Daoy (cell line): ENCODE measurements at places on chromosomes 5 and 9. TPM values are rescaled to one million over a fixed set of nuclear protein-coding genes. Genes with fewer than 3 reads are reported as not detected.

DNA sequence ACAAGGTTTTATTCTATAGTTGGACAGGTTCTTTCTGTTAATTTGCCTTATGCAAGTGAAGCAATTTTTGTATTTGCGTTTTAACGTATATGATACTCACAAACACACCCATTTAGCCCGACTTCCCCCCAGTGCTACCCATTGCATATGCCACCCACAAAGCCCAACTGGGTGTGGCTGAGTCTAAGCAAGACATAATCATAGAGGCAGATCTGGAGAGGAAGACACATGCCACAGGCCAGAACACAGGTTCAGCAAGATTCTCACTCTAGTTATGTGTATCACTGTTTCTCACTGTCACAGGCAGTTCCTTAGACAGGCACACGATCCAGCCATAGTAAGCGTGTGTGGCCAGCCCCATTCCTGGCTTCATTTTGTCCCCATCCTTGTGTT, 29.0 kb upstream of the PUM3 start:
- DNase-seq, result no peak

DNA sequence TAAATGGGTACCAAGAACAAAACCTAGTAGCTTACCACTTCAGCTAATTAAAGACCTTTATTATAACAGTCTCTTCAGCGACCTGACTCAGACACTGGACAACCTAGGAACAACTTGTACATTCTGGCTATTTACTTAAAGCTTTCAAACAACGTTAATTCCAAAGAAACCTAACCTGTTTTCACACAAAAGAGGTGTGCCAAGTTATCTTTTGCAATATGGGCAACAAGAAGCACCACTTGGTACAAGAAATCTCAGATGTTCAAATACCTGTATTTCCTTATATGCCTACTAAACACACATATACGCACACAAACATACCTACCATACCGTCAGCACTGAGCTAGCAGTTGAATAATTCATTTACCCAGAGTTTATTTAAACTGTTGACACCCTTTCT, 23.0 kb downstream of the RNF145 start:
- DNase-seq, result no peak

GRCh38 chr5:1349246-1349645, 4.3 kb upstream of the CLPTM1L start:
- DNase-seq, result no peak

GRCh38 chr9:91421128-91421765, 2.4 kb downstream of the NFIL3 start:
- peak; percentile 58 for DNase-seq

DNA sequence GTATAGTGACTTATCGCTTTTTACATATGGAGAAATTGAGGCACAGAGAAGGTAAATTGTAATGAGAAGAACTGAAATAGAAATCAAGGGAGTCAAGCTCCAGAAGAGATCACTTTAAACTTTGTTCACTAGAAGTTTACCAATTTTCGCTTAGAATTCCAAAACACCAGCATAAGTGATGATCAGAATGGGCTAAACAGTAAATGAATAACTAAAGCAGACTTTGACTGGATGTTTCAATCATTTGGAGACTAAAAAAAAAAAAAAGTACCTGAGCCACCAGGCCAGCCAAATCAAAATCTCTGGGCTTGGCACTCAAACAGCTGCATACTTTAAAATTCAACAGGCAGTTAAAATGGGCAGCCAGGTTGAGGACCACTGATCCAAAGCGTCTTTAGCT, 38.2 kb upstream of the FYB1 start:
- no peak for DNase-seq

DNA sequence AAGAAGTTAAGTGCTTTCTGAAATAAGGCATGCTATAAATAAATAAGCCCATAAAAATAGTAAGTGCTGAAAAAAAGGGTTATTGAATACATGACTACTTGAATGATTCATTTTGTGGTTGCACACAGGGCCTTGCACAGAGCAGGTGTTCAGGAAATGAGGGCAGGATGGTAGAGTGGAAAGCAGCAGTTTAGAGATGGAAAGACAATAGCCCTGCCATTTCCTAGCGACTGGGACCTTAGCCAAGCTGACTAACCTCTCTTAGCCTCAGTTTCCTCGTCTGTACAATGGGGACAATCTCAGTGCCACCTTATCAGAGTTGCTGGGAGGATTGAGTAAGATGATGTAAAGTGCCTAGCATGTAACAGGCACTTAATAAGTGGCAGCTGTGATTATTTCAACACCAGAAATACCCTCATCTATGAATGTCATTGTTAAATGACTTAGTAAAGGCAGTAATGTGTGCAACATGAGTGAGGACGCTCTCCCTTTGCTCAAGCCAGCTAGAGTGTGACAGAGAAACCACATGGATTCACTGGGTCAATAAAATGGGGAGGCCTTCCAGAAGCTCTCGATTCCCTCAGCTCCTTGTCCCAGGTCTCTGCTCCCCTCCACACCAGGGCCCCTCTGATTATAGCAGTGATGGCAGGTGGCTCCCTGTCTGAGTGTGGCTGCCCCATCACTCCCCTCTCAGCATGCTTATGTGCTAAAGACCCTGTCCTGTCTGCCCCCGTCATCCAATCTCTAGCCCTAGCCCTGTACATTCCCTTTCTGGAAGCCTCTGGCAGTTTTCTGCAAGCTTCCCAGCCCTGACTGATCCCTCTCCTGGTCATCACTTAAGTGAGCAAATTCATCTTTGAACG, 16.0 kb upstream of the PHF19 start:
- peak; percentile 90 for DNase-seq

DNA sequence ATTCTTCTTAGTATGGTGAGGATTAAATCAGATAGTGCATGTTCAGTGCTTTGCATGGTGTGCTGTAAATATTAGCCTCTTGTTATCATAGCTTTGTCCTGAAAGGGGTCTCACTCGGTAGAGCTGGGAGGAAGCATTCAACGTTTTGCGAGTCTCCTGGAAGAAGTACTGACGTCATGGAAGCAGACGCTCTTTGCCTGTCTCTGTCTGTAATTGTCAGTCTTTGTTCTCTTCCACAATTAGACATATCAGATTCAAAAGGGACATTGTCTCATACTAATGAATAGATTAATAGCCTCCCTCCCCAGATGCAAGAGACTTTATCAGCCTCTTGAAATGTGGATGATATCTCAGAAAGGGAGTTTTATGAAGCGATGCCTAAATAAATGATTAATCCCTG, 91.8 kb upstream of the CXCL14 start:
- DNase-seq, result no peak

DNA sequence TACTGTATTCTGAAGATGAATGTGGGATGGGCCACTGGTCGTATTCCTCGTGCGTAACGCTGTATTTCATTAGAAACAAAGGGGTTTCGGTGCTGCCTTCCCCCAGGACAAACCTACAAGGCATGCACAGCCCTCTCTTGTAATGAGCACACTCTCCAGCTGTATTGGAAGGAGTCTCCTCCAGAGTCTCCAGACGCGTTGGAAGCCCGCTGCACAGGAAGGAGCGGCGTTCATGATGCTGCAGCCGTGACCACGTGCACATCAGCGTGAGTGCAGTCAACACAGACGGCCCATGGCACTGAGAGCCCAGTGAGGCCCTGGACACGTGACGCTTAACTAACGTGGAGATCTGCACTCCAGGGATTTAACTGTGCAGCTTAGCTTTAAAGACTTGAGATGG, 209.0 kb upstream of the IRX1 start:
- DNase-seq, result peak; percentile 47

DNA sequence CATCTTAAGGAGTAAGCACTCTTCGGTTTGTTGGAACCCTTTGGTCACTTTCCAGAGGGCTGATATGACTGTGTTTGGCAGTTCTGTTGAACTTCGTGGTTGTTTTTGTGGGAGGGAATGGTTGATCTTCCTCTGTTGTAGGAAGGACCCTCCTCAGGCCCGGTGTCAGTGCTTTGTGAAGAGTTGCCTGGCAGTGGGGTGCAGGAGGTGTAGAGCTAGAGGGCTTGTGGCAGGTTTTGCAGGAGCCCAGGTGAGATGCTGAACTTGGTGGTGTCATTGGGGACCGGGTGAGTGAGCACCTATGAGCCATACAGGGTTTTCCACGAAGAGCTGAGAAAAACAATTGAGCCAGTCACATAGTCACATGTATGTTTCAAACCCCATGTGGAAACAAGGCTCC, 27.2 kb downstream of the SECISBP2 start:
- DNase-seq, result no peak

- DNase-seq, result no peak
Measured at GRCh38 chr5:135739383-135739981, 95.0 kb upstream of the SLC25A48 start.

DNA sequence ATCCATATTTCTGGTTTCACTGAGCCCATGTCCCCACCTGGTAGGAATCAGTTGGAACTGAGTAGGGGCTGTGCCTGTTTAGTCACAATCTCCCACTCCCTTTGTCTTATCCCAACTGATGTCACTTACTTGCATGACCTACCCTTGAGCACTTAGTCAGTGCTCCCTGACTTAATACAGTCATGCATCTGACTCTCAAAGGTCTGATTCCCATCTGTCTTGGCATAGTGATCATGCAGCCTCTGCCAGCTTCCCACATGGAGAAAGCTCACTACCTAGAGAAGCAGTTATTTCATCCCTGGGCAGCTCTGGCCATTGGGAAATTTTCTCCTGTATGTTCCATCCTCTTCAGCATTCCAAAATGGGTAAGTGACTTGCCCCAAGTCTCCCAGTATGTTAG, 24.8 kb downstream of the ABLIM3 start:
- peak; percentile 55 for DNase-seq

GRCh38 chr5:142685418-142686209, at the start of gene FGF1:
Gene FGF1 (minus strand): TSS chr5:142686090. CDS start chr5:142614127, 71,963 bp downstream.
- DNase-seq, result peak; percentile 84

DNA sequence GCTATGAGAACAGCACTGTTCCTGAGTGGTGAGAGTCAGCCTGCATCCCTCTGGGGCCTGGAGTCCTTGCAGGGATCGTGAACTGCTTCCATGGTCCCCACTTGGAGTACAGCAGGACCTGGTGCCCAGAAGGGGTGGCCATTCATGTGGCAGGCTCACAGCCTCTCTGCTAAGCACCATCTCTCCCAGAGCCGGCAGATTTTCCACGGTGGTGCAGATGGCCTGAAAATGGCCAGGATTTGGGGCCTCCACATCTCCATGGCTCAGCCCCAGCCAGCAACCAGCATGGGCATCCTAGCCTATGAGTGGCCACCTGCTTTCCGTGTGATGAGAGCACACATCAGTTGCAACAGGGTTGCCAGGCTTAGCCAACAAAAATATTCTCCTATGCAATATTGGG, 33.9 kb upstream of the SEMA4D start:
- DNase-seq, result no peak

DNA sequence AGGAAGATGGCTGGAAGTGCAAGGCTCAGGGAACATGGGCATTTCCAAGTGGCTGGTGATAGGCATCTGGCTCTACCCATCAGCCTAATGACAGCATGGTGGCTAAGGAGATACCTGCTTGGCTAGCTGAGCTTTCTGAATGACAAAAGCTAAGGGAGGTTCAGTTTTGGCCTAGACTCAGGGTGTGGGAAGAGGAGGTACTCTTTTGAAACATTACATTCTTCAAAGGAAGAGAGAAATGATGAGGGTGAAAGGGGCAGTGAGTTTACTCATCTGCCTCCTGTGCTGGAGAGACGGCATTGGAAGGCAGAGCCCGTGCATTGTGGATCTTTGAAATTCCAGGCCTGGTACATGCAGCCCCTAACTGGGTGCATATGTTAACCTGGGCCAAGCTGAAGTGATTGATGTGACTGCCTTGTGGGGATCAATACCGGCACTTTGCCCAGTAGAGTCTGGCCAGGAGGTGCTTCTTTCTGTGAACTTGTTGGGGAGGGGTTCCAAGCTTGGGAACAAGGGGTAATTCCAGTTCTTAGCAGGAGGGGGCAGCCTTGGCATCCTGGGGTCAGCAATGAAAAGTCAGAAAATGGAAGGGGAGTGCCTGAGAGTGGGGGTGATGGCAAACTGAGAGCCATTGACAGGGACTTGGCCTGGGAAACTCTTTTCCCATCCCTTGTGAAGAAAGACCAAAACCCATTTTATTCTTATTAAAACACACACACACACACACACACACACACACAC, 108.6 kb downstream of the ACER2 start:
- no peak for DNase-seq

DNA sequence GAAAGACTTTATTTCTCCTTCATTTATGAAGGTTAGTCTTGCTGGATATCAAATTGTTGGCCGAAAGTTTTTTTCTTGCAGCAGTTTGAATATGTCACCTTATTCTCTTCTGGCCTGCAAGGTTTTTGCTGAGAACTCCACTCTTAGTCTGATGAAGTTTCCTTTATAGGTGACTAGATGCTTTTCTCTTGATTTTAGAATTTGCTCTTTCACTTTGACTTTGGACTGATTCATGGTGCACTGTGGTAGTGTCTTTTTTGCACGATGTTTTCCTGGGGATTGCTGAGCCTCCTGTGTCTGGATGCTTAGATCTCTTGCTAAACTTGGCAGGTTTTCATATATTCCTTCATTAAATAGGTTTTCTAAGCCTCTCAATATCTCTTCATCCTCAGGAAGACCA, 12.4 kb downstream of the AHRR start:
- no peak for DNase-seq

- DNase-seq, result peak; percentile 86
Measured at GRCh38 chr5:176676361-176676824, 29.1 kb downstream of the TSPAN17 start.

- no peak for DNase-seq
Measured at GRCh38 chr5:61600945-61601511, 269.0 kb downstream of the ZSWIM6 start.

- no peak for DNase-seq
Measured at GRCh38 chr9:23766613-23767012, 59.4 kb downstream of the ELAVL2 start.

- DNase-seq, result no peak
Measured at GRCh38 chr5:179235416-179236400, 109.6 kb downstream of the ADAMTS2 start.

DNA sequence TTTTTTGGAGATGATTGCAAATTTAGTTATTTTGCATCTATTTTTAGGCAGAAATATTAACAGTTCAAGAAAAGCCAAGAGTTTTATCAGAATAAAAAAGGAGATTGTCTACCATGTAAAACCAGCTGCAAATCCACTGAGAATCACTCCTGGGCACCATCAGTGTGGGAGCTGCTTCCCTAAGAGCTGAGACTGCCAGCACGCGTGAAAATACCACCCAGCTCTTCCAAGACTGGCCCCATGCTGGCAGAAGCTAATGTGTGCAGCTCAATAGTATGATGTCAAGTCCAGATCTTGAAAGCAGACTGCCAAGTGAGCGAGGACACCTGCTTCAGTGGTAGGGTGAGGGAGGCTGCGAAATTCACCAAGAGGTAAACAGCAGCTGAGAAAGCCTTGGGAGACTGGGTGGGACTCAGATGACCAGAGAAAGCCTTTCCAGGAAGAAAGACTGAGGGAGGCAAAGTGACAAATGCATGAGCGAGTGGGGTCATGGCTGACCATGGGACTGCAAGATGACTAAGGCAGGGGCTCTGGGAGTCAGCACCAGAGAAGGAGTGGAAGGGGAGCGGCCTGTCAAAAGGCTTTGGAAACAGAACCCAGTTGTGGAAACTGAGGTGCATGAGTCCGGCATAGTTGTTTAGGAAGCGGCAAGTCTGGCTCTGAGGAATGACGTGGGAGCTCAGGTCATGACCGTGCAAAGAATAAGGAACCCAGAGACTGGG, 200.9 kb downstream of the GADD45G start:
- DNase-seq, result no peak

The CCNI2 gene
- total RNA-seq, result 0.06 and 0.09 TPM in 2 replicates

The IL31RA gene
- total RNA-seq, result 9.5 and 12.4 TPM in 2 replicates

The STPG3 gene
- total RNA-seq, result not detected in 2 replicates

The PRLR gene
- total RNA-seq, result 0.29 and 1.2 TPM in 2 replicates

The CDX1 gene
- 0.06 and 1.3 TPM in 2 replicates for total RNA-seq

The SLC6A3 gene
- not detected in 2 replicates for total RNA-seq

The BRIX1 gene
- 135 and 140 TPM in 2 replicates for total RNA-seq

The CDHR2 gene
- total RNA-seq, result 0.36 TPM in 1 of 2 replicates, not detected in the other

The HEXB gene
- total RNA-seq, result 125 and 150 TPM in 2 replicates

The MPDZ gene
- total RNA-seq, result 26.1 and 57.2 TPM in 2 replicates
